CD4-positive, alpha-beta memory T cell (primary cell): ENCODE measurements at places on chromosomes 7 and 10. TPM values are rescaled to one million over a fixed set of nuclear protein-coding genes. Genes with fewer than 3 reads are reported as not detected.

The ARHGEF35 gene
- total RNA-seq: 4.8 TPM

The SPDYE5 gene
- 0.29 TPM for total RNA-seq

The FAM237B gene
- not detected for total RNA-seq

The SKIDA1 gene
- total RNA-seq: 0.73 TPM

The WEE2 gene
- not detected for total RNA-seq

The PRR15 gene
- total RNA-seq: not detected

The NPC1L1 gene
- 0.23 TPM for total RNA-seq

The GTF2IRD2 gene
- 34.0 TPM for total RNA-seq

The AKR1E2 gene
- total RNA-seq: 9.2 TPM

DNA sequence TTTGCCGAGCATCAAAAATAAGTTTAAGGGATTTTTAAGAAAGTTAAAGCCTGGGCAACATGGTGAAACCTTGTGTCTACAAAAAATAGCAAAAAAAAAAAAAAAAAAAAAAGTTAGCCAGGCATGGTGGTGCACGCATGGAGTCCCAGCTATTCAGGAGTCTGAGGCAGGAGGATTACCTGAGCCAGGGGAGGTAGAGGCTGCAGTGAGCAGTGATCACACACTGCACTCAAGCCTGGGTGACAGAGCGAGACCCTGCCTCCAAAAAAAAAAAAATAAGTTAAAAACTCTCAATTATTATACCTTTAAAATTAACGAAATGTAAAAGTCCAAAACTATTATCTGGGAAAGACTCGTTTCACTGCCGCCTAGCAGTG is 35.0 kb upstream of the DAGLB start:
- DNase-seq: no peak

DNA sequence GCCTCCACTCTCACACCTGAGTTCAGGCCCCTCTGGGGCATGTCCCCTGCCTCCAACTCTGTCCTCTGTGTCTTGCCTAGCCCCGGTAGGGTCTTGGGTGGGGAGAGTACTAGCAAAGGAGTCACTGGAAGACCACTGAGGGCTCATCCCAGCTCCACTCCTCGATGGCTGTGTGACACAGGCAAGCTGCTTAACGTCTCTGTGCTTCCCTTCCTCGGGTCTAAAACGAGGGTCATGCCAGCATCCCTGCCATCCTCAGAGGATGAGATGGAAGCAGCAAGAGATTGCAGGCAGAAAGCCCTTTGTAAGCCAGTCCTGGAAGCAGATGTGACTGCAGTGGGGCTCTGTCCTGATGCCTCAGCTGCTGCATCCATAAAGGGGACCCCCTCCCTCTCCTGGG is 15.2 kb upstream of the C10orf105 start:
- no peak for DNase-seq

DNA sequence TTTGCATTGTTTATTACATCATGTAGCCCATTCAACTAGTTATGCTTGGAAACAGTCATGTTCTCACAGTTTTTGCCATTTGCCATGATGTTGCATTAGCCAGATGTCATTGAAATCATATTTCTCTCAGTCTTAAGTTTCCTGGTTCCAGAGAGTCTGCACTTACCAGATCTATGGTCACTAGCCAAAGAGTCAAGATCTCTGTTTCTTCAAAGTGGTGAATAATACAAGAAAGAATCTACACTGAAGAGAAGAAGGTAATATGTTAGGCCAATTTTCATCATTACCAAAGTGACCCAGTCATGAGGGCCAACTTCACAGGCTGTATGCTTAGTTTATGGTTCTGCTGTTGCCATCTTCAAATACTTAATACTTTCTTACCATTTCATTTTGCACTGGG is 89.0 kb upstream of the PHYHIPL start:
- no peak for DNase-seq

- no peak for DNase-seq
Measured at GRCh38 chr7:105678811-105679495, 97.7 kb upstream of the EFCAB10 start.

DNA sequence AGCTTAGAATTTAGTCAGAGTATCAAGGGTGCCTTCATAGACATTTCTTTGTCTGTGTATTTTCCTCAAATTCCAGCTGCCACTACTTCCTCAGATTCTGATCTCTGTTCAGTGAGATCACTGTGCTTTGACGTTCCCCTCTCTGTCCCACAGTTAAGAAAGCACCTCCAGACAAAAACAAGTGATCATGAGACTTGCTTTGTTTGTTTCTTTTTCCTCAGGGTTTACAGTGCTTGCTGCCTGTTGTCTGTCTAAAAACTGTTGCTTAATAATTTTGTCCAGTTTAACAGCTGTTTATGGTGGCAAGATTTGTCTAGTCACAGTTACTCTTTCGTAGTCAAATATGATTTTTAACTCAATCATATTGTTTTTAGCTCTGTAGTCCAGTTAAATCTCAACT is 29.1 kb downstream of the TRUB1 start:
- DNase-seq: no peak

DNA sequence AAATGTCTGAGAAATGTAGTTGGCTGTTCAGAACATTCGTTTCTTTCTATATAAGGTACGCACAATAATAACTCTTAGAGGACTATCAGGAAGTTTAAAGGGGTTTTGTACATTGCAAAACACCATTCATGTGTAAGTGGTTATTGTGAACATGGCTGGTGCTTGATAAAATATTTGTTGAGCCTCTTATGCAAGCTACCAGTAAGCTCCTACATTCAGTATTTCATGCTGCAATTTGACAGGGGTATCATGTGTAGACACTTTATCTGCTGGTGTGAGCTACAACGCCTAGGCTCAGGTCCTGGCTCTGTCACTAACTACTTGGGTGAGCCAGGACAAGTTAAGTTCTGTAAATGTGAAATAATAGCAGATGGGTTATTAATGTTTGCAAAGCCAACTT is 75.5 kb downstream of the MAP3K8 start:
- DNase-seq: no peak

DNA sequence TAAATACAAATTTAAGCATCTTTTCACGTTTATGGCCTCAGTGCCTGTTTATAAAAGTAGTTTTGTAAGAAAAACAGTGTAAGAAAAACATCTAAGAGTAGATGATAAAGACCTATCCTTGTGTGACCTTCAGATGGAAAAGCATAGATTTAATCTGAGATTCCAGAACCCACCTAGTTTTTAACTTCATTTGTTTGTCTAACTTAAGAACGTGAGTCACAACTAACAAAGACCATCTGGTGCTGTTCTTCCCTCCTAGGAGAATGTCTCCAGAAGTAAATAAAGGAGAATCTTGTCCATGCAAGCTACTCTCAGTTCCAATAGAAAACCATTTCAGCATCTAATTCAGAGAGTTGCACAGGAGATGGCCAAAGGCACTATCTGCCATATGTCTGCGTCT is 265.4 kb upstream of the C7orf33 start:
- DNase-seq: no peak

GRCh38 chr7:5477723-5478531 is 54.3 kb upstream of the TNRC18 start:
- no peak for DNase-seq

- no peak for DNase-seq
Measured at GRCh38 chr7:191105-191980, 1.0 kb upstream of the FAM20C start.

- DNase-seq: no peak
Measured at GRCh38 chr7:7706101-7706511, 12.3 kb downstream of the RPA3 start.

DNA sequence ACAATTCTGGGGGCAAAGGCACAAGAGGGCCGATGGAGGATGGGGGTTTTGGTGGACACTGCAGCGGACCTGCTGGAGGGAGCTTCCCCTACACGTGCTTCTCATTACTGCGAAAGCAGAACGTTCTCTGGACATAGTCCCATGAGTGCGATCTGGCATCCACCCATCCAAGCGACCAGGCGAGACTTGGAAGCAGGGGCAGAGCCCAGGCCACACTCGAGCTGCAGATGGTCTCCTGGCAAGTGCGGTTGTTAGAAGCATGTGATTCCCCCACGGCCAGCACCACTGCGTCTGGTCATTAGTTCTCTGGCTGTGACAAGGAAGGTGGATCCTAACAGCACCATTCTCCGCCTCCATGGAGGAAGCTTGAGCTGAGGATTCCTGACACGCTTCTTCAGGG is 118.4 kb upstream of the TCERG1L start:
- no peak for DNase-seq

DNA sequence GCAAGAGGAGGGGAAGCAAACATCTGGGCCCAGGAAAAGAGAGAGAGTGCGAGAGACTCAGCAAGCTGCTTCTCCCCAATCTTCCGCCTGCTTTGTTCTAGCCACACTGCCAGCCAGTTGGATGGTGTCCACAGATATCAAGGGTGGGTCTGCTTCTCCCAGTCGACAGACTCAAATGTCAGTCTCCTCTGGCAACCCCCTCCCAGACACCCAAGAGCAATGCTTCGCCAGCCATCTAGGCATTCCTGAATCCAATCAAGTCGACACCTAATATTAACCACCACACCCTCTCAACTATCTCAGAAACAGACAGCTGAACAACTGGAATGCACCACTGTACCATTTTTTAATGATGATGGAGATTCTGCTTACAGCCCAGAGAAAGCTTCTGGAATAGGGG is 57.1 kb downstream of the FAM107B start:
- DNase-seq: no peak

DNA sequence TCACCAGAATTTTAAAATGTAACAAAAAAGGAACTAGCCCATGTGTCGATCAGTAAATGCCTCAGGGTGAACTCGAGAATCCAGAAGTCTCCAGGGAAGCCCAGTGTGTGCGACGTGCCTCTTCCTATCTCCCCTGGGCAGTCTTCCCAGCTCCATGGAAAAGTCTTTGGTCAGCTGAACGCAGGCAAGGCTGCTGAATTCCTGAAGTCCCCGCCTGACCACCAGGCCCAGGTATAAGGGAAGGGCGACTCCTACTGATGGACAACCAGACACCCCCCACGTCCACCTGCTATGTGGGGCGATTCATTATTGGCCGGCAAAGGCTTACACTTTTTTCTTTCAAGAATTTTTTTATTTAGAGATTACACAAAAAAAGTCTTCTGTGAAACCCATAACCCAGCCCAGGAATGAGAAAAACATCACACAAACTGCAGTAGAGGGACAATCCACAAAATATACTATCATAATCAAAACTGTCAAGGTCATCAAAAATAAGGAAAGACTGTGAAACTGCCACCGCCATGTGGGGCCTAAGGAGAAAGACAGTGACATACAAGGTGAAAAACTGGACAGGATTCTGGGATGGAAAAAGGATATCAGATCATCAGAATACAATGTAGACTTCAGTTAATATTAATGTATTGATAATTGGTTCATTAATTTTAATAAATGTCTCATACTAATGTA is 93.5 kb downstream of the CTBP2 start:
- no peak for DNase-seq

DNA sequence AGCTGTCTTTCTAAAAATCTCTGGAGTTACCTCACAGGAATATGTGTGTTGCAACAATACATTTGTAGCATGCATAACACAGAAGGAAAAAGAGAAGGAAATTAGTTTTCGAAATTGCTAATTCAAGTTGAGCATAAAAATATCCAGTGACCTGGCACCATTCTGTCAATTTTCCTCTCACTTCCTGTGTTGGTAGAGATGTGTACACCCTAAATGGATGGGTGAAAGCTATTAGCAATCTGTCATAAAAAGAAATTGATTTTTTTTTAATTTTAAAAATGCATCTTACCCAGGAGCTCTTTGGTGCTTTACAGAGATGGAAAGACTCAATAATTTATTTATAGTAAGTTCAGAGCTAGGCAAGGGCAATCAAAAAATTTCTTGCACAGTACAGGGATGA is 333.3 kb upstream of the TMEM229A start:
- DNase-seq: no peak

DNA sequence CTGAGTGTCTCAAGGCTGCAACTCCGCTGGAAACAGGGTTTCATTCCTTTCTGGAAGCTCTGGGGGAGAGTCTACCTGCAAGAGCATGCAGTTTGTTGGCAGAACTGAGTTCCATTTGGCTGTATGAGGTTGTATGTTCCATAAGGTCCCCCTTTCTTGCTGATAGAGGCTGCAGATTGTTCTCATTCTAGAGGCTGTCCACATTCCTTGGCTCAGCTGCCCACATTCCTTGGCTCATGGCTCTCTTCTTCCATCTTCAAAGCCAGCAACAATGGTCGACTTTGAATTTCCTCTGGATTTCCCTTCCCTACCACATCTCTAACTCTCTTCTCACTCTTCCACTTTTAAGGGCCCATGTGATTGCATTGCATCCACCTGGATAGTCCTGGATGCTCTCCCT is 147.3 kb upstream of the CDCA7L start:
- no peak for DNase-seq

- DNase-seq: no peak
Measured at GRCh38 chr10:51369903-51370302, 295.6 kb downstream of the PRKG1 start.

DNA sequence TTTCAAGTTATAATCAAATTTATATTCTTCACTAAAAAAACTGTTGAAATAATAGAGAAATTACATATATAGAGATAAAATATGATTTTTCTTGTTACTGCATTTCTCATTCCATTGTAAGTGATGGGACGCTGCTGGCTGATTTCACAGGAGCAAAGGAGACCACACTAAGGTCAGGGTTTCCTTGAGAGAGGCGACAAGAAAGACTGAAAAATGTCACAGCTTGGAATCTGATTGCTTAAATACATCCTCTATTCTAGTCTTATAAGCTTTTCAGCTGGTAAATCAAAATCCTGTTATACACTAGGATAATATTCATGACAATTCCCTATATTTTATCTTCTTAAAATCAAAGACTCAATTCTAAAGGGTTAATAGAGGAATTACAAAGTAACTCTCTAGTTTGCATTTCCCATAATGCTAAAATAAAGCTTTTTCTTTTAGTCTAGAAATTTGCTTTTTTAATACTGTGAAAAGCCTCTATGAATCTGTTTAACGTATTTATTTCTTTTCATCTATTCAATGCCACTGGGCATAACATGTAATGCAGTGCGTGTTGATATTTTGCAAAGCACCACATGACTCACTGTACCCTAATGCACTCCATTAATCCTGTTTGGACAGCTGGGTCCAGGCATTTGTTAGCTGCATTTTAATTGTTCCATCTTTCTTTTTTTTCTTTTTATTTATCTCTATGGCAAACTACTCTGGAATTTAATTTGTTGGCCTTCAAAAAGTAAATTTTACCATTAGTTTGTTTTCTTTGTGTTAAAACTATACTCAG is 81.7 kb downstream of the RNF32 start:
- DNase-seq: no peak

GRCh38 chr7:6532516-6532915 is 18.7 kb downstream of the GRID2IP start:
- DNase-seq: no peak

- DNase-seq: no peak
Measured at GRCh38 chr7:153604-154003, 38.8 kb upstream of the FAM20C start.

DNA sequence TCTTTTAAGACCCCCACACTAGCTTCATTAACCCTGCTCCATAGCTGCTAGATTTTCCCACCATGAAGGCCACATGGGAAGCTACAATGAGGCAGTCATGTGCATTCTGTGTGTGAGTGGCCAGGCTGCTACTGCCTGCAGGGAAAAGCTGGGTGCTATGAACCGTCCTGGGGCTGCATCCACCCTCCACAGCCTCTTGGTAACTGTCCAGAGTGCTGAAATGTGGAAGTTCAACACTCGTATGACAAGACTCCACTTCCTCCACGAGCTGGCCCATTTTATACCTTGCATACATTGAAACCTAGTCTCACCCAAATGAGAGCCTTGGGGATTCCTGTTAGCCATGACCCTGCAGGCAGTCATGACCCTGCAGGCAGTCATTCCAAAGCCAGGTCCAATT is 59.4 kb downstream of the CUZD1 start:
- no peak for DNase-seq
